ENCODE measurements at places on chromosomes 5 and 9.

DNA sequence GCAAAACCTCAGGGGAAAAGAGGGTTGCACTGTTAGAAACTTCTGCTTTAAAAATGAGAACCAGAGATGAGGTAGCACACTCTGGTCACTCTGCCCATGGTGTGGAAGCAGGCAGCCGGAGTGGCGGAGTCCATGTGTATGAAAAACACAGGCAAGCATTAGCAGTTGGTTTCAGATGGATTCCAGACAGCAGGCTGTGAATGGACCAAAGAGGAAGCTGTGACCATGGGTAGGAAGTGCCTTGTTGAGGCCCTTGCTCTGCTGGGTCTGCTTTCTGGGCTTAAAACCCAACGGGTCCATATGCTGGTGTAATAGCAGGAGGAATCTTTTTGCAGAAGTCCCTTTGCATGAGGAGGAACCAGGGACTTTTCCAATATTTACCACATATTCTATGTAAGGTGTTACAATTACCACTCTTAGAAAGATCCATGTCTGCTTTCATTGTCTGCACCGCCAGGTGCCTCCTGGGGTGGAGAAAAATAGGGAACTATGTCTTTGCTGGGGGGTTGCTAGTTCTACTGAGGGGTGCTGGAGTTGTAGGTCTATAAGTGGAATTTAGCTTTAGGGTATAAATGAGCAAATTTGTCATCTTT, 77.0 kb downstream of the ANKRD55 start:
- DNase-seq = no peak

DNA sequence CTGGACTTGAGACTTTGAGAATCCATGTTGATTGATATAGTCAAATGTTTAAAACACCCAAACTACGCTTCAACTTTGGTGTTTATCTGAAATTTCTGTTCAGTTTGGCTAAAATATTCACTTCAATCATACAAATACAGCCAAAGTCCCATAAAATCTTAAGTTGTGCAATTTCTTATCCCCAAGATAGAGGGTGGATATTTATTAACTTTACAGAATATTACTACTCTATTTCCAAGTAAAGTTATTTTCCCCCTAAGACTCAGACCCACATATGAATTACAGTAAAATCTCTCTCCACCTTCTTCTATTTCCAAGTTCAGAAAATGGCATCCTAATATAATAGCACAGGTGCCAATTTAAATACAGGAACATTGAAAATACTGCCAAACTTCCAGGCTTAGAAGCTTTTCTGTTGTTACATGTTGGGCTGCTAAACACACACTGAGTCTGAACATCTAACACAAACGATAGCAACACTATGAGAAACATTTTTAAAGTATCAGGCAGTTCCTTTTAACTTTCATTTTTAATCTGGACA, 290.3 kb downstream of the EBF1 start:
- DNase-seq = no peak

GRCh38 chr9:86443992-86444391, 89.8 kb upstream of the TUT7 start:
- no peak for DNase-seq

GRCh38 chr5:67170767-67171166, 25.8 kb downstream of the CD180 start:
- no peak for DNase-seq

DNA sequence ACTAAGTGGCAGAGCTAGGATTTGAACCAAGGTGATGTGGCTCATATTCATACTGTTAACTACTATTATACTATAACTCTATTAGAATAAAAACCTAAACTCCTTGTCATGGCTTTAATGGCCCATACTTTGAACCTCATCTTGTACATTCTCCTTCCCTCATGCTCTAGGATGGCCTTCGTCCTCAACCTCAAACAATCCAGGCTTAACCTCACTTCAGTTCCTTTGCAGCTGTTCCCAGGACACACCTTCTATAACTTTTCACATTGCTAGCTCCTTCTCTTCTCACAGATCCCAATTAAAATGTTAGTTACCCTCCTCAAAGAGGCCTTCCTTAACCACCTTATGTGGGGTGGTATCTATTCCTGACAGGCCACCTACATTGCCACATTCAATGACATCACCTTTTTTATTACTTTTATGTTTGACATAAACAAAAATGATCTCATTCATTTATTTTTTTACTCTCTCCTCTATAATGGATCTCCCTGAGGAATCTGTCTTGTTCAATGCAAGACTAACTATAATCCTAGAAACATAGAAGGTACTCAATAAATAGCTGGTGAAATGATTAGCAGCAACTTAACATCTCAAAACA, 53.7 kb downstream of the CEP120 start:
- DNase-seq = no peak

DNA sequence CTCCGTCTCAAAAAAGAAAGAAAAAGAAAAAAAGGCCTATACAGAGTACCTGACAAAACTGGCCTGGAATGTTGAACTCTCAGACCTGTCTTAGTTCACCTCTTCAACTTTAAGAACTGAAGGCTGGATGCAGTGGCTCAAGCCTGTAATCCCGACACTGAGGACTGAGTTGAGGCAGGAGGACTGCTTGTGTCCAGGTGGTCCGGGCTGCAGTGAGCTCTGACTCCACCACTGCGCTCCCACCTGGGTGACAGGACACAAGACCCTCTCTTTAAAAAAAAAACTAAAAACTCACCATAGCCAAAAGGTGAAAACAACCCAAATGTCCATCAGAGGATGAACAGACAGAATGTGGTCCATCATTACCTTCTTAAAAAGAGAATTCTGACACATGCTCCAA, 6.4 kb downstream of the MRPL41 start:
- no peak for DNase-seq

DNA sequence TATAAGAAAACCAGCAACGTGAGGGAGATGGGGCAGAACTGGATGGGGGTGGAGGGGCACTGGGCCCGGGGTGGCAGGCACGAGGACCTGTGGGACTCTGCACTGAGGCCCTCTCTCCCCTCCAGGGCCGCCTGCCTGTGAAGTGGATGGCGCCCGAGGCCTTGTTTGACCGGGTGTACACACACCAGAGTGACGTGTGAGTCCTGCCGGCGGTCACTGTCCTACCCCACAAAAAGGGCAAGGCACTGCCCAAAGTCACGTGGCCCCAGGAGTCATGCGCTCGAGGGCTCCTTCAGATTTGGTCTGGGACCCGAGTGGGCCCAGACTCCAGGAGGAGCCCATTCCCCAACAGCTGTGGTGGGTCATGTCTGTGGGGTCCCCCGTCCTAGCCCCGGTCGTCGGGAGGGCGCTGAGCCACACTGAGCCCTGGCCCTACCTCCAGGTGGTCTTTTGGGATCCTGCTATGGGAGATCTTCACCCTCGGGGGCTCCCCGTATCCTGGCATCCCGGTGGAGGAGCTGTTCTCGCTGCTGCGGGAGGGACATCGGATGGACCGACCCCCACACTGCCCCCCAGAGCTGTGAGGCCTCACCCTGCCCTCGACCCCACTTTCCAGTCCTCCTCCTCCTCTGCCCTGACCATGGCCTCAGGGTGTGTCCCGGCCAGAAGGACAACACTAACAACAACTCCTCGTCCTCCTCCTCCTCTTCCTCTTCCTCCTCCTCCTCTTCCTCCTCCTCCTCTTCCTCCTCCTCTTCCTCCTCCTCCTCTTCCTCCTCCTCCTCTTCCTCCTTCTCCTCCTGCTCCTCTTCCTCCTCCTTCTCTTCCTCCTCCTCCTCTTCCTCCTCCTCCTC, 9.7 kb downstream of the FGFR4 start:
- no peak for DNase-seq

DNA sequence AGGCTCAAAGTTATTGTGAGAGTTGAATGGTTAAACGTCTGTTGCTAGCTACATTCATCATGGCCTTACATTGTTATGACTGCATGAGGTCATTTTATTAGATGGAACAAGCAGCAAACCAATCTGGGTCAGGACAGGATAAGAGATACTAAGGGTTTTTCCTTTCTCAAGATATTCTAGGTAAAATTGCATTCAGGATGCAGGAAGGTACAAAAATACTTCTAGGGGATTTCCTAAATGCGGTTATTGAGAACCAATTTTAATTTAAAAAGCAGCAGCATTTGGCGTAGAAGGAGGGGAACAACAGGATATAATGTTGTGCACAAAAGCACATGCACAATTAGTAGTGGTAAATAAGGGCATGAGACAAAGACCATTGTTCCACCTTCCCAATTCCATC, 39.2 kb upstream of the LURAP1L start:
- DNase-seq = no peak

GRCh38 chr9:135338546-135338945, 141.0 kb upstream of the PPP1R26 start:
- DNase-seq = no peak

DNA sequence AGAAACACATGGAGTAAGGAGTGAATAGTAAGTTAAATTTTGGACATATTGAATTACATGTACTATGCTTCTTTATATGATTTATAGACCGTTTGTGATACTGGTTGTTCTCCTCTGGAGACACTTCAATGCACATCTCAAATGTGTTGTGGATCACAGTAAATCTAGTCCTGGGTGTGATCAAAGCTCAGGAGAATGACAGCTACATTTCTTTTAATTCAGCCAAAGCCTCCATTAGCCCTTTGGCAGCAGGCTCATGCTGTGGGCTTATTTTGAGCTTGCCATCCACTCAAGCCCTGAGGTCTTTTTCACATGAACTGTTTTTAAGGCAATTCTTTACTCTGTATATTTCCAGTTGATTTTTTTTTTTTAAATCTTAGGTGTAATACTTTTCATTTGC, 34.6 kb upstream of the ACTBL2 start:
- no peak for DNase-seq

GRCh38 chr5:95669540-95669939, 13.3 kb downstream of the SPATA9 start:
- DNase-seq = no peak
